ENCODE measurements at places on chromosomes 5 and 9.

- DNase-seq = no peak
Measured at GRCh38 chr9:133389025-133389557, 12.9 kb downstream of the STKLD1 start.

- no peak for DNase-seq
Measured at GRCh38 chr5:42570966-42571960, 148.0 kb downstream of the GHR start.

DNA sequence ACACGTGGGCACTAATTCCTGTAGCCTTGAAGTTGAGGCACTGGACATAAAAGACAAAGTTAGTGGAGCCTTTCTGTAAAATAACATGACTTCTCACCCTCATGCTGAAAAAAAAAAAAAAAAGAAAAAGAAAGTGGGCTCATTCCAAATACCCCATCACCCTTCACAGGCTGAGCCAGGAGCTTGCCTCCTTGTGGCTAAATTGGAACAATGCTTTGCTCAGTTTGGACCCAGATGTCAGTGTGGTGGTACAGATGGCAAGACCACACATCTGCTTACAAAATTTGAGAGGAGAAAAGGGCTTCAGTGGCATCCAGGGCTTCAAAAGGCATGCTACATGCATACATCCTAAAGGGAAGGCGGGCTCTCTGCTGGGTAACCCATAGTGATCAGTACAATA lies 342.8 kb downstream of the EBF1 start:
- DNase-seq = no peak

GRCh38 chr9:107644733-107645463 lies 155.3 kb upstream of the KLF4 start:
- DNase-seq = no peak

GRCh38 chr5:160699301-160699700 lies 152.7 kb downstream of the ATP10B start:
- no peak for DNase-seq

DNA sequence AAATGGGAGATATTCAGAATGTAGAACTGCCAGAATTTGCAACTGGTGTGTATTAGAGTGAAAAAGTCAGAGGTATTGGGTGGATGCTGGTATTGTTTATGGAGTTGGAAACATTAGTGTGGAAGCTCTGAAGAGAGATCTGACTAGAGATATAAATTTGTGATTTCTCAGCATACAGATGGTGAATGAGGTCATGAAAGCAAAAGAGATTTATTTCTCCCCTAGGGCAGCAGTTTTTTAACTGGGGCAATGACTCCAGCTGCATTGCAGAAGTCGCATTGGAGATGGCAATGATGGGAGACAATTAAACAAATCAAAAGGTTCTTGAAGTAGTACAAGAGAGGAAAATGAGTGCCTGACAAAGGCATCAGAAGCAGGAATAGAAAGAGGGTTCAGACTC lies 64.9 kb downstream of the CETN3 start:
- no peak for DNase-seq

GRCh38 chr5:119291877-119292276 lies 63.9 kb upstream of the TNFAIP8 start:
- no peak for DNase-seq

GRCh38 chr5:40078898-40079575 lies 600.7 kb upstream of the PTGER4 start:
- DNase-seq = no peak

- no peak for DNase-seq
Measured at GRCh38 chr9:127129718-127130085, 7.3 kb upstream of the ANGPTL2 start.

- peak; percentile 88 for DNase-seq
Measured at GRCh38 chr9:130535818-130536521, 43.4 kb upstream of the FUBP3 start.

- DNase-seq = no peak
Measured at GRCh38 chr5:88873447-88873846, 9.5 kb downstream of the MEF2C start.

- DNase-seq = no peak
Measured at GRCh38 chr9:13718539-13718938, 439.0 kb upstream of the MPDZ start.

DNA sequence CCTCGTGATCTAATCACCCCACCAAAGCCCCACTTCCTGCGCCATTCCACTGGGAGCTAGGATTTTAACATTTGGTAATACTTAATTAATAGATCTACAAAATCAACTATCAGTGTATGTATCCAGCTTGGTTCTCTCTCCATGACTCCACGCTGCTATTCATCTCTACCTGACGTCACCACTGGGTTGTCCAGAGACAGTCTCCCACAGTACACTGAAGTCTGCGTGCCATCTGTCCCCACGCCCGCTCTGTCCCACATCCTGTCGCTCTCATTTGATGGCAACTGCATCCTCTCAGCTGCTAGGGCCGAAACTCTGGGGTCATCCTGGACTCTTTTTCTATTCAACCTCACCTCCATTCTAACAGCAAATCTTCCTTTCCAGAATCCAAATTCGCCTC lies 53.2 kb downstream of the ANKRD33B start:
- no peak for DNase-seq

GRCh38 chr9:98997604-98998003 lies 53.9 kb downstream of the COL15A1 start:
- DNase-seq = no peak

- DNase-seq = no peak
Measured at GRCh38 chr9:30977965-30978364, 1406.5 kb upstream of the ACO1 start.

DNA sequence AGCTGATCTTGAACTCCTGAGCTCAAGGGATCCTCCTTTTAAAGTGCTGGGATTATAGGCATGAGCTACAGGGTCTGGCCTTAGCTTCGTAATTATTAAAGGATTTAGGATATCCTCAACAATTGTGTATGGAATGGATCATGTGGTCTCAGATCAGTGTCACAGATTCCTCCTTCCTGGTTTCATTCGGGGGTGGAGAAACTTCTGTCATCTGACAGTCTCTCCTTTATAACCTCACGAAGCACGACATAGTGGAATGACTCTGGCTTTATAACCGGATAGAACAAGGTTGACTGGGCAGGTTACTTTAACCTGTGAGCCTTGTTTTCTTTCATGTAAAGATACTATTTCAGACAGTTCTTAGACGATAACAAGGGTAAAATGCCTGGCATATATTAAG lies 4.4 kb upstream of the GNG10 start:
- no peak for DNase-seq

DNA sequence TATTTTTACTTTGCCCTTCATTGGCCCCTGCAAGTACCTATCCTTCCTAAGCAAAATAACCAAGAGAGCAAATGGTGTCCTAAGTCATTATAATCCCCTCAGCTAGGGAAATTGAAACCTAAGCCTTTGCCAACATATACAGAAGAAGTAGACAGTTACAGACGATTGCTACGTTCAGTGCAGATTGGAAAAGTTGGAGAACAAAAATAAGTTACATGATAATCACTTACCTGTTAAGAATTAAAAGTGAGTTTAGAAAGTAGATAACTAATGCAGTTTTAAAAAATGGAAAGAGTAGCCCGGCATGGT lies 244.8 kb downstream of the MPDZ start:
- no peak for DNase-seq

DNA sequence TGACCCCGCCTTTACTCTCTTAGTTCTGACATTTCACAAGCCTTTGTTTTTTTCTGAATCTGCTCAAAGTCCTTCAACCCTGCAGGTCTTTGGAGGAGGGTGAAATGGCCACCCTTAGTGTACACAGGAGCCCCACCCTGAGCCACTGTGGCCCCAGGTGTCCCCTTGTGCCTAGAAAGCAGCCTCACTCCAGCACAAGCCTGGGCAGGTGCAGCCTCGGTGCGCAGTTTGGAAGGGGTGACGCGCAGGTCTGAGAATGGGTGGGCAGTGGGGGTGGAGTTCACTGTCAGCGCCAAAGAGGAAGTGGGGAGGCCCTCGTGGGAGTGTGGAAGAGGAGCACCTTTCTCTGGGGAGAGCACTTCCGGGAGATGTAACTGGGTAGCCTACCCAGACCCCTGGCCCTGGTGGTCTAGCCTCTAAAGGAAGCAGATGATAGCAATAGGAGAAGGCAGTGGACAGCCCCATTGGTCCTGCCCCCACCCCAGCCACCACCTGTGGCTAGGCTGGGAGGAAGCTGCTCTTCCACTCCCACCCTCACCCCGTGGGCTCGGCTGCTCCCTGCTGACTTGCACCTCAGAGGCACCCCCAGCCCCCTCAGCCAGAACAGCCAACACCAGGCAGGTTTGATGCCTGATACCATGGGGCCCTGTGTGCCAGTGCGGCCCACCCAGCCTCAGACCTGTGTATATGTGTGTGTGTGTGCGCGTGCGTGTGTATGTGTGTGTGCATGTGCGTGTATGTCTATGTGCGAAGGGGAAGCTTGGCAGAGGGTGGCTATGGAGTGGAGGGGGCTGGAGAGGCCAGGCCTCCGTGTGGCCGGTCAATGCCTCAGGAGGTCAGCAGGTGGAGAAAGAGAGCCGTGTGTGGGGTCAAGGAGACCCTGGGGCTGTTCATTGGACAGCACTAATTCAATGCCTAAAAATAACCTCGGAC lies 16.8 kb upstream of the DAB2IP start:
- peak; percentile 33 for DNase-seq

DNA sequence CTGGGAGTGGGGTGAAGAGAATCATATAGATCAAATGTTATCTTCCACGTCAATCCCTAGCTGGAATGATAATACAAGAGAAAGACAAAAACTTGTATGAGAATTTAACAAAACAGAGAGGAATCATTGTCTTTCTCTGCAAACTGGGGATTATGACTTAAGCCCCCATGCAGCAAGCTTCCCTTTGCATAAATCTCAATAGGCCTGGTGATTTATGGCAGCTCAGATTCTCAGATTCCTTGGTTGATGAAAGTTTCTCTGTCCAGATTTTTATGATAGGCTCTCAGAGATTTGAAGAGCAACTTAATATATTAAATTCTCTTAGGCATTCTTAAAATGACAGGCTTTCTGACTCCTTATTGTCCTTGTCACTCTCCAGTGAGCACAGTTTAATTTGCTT lies 56.0 kb downstream of the RASGRF2 start:
- DNase-seq = no peak

GRCh38 chr9:27535701-27536118 lies 6.1 kb upstream of the MOB3B start:
- peak; percentile 50 for DNase-seq

- no peak for DNase-seq
Measured at GRCh38 chr5:10220248-10220647, 29.4 kb downstream of the ATPSCKMT start.

- DNase-seq = no peak
Measured at GRCh38 chr5:106321242-106321641, 1349.5 kb downstream of the EFNA5 start.

DNA sequence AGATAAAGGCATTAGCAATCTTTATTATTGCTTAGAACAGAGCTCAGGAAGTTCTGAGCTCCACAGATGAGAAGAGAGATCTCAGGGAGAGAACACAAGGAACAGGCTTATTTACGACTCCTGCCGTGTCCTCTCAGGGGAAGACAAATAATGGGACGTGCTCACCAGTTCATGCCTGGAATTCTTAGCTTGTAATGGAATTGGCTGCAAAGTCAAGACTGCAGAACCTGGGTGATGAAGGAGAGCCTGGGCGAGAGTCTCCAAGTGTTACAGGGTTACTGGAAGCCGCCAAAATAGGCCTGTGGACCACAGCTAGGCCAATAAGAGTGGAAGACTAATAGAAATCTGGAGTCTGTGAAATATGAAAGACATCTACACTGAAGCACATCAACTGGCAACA lies 174.5 kb upstream of the ADAMTSL1 start:
- DNase-seq = no peak

DNA sequence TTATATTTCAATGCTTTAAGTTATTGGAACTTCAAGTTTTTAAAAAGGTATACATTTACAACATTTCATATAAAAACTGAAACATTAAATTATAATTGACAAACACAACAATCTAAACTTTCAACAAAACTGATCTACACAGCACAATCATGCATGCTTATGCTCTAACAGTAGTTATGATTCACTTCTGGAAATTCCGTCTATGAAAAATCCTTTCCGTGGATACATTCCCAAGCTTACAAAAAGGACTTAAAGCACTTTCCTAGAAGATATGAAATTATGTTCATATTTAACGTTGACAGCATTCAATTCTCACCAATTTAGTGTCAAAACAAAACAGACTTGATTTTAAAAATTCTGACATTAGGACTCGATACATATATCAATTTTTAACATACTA lies 3.7 kb downstream of the HNRNPH1 start:
- no peak for DNase-seq

GRCh38 chr9:124447297-124447661 lies 3.0 kb upstream of the ADGRD2 start:
- DNase-seq = no peak

- no peak for DNase-seq
Measured at GRCh38 chr9:107548298-107549142, 59.0 kb upstream of the KLF4 start.

GRCh38 chr5:150065886-150066285 lies 20.5 kb downstream of the CSF1R start:
- DNase-seq = no peak

DNA sequence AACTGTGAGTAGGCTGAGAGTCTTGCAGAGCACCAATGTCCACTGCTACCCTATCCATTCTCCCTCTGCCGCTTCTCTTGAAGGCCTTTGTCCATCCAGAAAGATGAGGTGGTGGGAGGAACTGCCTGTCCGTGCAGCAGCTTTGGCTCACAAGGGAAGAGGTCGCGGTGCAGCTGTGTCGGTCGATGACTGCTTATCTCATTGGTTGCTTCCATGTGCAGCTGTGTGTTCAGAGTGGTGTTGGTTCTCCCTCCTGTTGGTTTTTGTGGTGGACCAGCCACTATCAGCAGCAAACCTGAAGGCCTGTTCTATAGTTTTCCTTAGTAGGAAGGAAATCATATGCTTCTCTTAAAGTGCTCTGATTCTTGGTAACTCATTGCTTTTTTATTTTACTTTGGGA lies 40.7 kb downstream of the SPTAN1 start:
- DNase-seq = peak; percentile 93

Data from Jurkat, Clone E6-1 (cell line).